Thoracic aorta (tissue), 2 donors: ENCODE measurements at places on chromosomes 5 and 9. TPM values are rescaled to one million over a fixed set of nuclear protein-coding genes. Genes with fewer than 3 reads are reported as not detected.

DNA sequence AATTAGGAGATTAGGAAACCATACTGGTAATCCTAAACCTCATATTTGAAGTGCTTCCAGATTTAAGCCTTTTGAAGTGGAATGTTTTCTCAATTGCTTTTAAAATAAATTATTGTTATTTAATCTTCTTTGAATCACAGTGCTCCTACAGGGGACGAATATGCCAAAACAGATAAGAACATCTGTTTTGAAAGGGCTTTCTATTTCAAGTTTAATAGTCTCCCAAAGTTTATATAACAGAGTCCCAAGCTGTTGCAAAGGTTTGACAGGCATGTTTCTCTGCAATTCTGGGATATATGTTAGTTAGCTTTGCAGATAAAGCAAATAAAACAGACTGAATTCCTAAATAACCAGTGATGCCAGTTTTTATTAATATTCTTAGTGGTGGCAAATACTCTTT lies 803.7 kb downstream of the TLE4 start:
- no peaks in the 10 kb centered on the region for H3K36me3 ChIP-seq
- H3K4me1 ChIP-seq: no peaks in the 10 kb centered on the region
- H3K27ac ChIP-seq: no peak overlapping the region
- no peak for DNase-seq
- no peaks in the 10 kb centered on the region for H3K27me3 ChIP-seq
- no peak overlapping the region for H3K4me3 ChIP-seq

DNA sequence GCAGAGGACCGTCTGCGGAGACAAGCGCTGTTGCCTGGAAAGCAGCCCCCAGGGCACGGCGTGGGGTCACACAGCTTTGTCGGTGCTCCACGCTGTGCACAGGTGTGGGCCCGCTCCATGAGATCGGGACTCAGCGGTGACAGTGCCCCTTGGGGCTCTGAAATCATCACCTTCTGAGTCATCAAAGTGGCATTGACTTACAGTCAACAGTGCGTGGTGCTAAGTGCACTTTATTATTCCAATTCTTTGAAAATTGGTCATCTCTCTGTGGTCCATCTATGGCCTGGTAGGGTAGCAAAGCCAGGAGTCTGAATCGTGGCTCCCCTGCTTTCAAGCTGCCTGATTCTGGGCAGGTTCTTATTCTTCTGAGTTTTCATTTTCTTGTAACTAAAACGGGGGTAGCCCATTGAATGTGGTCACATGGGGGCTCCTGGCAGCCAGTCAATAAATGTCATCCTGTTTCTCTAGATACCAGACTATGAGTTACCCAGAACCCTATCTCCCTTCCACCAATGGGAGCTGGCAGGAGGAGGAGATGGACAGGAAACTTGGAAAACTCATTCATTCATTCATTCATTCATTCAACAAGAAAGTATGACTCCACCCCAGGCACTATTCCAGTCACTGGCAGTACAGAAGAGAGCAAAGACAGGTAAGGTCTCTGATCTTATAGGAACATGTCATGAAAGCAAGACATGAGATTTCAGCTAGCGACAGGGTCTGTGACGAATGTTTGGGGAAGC lies 20.3 kb upstream of the UNC5A start:
- no peak overlapping the region for H3K27ac ChIP-seq
- H3K4me1 ChIP-seq: no peaks in the 10 kb centered on the region
- H3K27me3 ChIP-seq: no peaks in the 10 kb centered on the region
- no peak for DNase-seq
- H3K36me3 ChIP-seq: no peaks in the 10 kb centered on the region

- no peak for DNase-seq
- H3K36me3 ChIP-seq: no peaks in the 10 kb centered on the region
- no peak overlapping the region for H3K4me3 ChIP-seq
- peaks cover 23% of the 10 kb centered on the region for H3K4me1 ChIP-seq
- H3K27ac ChIP-seq: no peak overlapping the region
Observed at GRCh38 chr5:134506054-134507039, 19.1 kb upstream of the JADE2 start.

DNA sequence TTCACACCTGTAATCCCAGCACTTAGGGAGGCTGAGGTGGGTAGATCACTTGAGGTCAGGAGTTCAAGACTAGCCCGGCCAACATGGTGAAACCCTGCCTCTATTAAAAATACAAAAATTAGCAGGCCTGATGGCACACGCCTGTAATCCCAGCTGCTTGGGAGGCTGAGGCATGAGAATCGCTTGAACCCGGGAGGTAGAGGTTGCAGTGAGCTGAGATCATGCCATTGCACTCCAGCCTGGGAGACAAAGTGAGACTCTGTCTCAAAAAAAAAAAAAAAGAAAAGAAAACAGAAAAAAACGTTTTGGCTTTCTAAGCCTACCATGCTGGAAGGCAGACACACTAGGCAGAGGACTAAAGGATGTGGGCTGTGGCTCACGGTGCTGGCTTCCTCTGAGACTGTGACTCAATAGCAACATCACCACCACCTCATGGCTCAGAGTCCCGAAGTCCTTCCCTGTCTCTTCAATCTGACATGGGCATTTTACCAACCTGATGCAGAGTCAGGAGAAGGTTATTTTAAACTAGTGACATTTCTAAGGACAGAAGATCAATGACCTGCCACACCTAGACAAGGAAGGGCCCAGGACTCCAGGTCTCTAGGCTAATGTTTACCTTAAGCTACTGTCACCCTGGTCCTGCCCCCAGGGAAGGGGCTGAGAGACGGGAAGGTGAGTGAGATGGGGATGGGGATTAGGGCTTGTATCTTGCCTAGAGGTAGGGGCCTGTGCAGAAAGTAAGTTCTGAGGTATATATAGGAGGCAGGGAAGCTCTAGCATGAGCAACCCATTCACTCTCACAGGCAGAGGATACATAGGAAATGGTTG lies 3.7 kb downstream of the ECSCR start:
- H3K4me3 ChIP-seq: no peak overlapping the region
- peak overlapping the region; percentile 12 for H3K27ac ChIP-seq
- no peaks in the 10 kb centered on the region for H3K36me3 ChIP-seq
- no peak for DNase-seq

Gene SELENOP
- total RNA-seq: 392 TPM

- peak overlapping the region; percentile 54 for H3K4me3 ChIP-seq
- H3K4me1 ChIP-seq: peaks cover 10% of the 10 kb centered on the region
- no peak overlapping the region for H3K27ac ChIP-seq
- no peak for DNase-seq
- H3K27me3 ChIP-seq: no peaks in the 10 kb centered on the region
- no peaks in the 10 kb centered on the region for H3K36me3 ChIP-seq
Observed at GRCh38 chr5:174609116-174609515, 115.3 kb upstream of the MSX2 start.
